ENCODE measurements at places on chromosomes 2 and 18. TPM values are rescaled to one million over a fixed set of nuclear protein-coding genes. Genes with fewer than 3 reads are reported as not detected.

DNA sequence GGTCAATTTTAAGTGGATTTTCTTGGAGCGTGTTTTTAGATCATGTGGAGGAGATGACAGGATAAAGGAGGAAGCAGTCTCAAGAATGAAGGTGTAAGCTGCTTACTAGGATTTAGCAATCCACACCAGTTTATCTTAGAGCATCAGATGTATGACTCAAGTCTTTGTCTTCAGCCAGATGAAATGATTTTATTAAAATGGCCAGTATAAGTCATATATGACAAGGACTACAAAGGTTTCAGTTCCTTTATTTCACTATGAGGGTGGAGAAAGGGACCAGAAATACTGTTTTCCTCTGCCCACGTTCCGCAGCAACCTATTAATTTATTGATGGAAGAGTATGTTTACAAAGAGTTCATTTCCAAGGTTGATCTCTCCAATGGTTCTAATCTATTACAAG lies 970.5 kb upstream of the SLC39A10 start:
- no peak for DNase-seq

DNA sequence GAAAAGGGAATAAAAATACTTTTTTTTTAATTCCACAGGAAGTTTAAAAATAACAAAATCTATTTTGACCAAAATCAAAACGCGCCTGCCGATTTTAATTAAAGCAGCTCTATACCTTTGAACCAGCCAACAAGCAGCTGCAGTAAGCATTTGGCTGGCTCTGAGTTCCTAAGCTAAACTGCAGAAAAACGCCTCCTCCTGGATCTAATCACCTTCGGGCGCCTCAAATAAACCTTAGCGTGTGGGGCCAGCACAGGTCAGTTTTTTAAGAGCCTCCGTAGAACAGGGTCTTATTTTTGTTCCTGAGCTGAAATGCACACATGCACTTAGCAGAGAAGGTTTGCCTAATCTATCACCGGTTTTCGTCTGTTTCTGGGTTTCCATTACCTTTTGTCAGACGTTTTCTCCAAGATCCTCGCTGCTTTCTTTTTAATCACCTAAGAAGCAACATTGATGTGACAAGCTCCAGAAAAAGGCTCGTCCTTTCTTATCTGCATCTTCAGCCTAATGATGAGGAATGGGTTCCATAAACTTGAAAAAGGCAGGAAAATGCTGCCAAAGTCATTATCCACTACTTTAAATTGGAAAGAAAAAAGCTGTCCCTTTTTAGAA lies 64.7 kb upstream of the HNRNPA3 start:
- DNase-seq = no peak

DNA sequence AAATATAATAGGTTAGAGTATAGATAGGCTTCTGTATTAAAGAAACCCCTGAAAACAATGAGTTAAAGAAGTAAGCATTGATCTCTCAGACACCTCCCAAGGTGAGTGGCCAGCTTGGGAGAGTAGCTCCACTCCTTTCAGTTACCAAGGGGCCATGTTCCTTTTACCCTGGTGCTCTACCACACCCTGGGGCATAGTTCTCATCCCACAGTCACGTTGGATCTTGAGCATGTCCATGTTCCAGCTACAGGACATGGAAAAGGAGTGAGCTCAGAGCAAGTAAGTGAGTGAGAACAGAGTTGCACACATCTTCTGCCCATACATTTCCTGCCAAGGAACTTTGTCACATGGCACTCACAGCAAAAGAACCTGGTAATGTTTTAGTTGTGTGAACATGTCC lies 325.9 kb upstream of the SLC39A10 start:
- DNase-seq = no peak

DNA sequence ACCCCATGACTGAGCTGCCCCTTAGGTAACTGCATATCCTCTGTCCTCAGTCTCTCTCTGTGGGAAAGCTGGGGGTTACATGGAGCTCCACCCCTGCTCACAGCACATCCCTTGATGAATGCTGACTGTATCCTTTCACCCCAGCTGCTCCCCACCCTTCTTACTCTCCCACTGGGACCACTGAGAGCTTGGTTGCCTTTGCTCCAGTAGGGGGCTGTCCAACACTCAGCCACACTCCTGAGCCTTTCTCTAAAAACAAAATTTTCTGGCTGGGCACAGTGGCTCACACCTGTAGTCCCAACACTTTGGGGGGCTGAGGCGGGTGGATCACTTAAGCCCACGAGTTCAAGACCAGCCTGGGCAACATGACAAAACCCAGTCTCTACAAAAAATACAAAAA lies 89.2 kb upstream of the MSH2 start:
- no peak for DNase-seq

- DNase-seq = no peak
Observed at GRCh38 chr18:59517446-59518165, 158.5 kb upstream of the LMAN1 start.

DNA sequence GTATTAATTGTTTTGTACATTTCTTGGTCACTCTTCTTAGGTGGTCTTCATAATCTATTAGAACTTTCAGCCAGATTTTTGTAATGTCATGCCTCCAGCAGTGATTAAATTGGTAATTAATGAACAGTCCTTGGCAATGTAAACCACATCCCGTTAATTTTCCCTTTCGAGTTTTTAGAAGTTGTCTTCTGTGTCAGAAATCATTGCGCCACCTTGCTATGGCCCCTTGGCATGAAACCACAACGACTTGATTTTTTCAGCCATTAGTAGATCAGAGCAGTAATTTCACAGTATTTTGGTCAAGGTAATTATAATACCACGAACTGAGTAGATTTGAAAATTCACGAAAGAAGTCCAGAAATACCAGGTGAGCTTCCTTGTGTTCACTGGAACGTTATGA lies 86.0 kb upstream of the OTX1 start:
- DNase-seq = no peak

The MYO1B gene
- total RNA-seq = 16.6 TPM
